COR-L47 (cell line): ENCODE measurements at places on chromosomes 1 and 21.

DNA sequence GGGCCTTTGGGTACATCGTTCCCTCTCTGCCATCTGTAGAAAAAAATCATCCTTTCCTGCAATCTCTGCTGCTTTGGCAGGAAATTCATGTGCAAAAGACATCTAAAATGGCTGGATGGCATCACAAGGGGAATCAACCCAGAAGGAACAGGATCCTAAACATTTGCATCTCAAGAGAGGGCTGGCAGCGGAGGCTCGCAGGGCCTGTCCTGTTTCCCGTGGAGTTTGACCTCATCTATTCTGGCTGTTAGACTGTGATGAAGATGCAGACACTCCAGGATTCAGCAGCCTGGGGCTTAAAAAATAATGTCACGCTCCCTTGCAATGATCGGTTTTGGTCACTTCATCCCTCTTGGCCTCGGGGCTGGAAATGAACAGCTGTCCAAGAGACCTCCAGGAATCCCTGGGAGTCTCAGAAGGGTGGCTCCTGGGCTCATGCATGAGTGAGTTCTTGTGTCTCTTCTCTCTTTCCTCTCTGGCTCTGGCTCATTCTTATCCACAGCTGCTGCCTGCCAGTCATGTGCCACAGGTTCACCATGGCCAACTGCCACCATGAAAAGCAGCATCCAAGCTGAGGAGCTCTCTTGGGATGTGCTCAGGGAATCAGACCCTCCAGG, 16.1 kb upstream of the PCP4 start:
- no peak for DNase-seq

- DNase-seq, result no peak
Measured at GRCh38 chr1:246609632-246610031, 43.4 kb downstream of the CNST start.

GRCh38 chr1:31725134-31725533, 21.3 kb upstream of the COL16A1 start:
- no peak for DNase-seq

GRCh38 chr1:182604175-182605164, at the start of gene RGS16:
Gene RGS16, minus strand, starts transcription at chr1:182604389. Its CDS starts 130 bp downstream, at chr1:182604259.
- peak; percentile 93 for DNase-seq

DNA sequence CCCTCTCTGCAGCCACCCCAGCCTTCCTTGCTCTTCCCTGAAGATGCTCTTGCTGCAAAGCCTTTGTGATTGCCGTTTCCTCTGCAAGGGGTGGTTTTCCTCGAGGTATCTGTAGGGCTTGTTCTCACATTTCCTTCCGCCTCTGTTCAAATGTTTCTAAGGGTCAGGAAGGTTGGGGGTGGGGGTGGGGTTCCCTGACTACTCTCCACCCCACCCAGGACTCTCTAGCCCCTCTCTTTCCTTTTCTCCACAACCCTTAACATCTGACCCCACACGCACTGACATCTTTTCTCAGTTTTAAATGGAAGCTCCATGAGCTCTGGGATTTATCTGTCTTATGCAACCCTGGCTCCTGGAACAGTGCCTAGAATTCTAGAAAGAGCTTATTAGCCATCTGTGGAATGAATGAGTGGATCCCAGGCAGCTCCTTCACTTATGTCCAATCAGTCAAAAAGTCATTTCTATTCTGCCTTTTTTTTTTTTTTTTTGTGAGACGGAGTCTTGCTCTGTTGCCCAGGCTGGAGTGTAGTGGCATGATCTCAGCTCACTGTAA, 27.3 kb upstream of the ZNF362 start:
- DNase-seq, result no peak

DNA sequence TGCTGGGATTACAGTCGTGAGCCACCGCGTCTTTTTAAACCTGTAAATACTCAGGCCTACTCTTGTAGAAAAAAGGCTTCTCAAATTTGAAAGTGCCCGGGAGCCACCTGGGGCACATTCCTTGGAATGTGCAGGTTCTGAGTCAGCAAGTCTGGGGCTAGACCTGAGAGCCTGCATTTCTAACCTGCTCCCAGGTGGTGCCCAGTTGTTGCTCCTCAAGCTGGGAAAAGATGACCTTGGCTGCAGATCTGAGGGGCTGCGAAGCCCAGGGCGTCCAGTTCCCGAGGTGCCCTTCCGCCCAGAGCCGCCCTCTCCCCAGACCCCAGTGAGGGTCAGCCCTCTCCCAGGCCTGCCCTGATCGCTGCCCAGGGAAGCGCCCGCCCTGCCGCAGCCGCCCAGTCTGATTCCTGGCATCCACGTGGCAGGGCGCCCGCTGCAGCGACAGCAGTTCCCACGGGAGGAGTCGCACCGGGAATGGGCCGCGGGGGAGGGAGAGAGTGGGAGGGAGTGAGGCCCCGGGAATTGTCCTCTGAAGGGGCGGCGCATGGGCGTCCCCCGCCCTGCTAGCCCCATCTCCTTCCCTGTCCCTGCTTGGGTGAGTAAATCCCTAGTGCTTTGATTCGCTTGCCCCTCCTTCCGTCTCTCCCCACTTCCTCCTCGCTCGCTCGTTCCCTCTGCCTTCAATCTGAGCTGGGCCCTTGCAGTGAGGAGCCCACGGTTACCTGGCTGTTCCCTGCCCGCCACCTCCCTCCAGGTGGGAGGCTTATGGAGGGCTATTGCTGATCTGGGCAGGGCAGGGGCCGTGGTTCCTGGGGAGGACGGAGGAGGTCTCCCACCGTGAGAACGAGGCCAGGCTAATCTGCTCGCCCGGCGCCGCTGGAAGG, 18.8 kb upstream of the TENT5B start:
- DNase-seq, result peak; percentile 52

DNA sequence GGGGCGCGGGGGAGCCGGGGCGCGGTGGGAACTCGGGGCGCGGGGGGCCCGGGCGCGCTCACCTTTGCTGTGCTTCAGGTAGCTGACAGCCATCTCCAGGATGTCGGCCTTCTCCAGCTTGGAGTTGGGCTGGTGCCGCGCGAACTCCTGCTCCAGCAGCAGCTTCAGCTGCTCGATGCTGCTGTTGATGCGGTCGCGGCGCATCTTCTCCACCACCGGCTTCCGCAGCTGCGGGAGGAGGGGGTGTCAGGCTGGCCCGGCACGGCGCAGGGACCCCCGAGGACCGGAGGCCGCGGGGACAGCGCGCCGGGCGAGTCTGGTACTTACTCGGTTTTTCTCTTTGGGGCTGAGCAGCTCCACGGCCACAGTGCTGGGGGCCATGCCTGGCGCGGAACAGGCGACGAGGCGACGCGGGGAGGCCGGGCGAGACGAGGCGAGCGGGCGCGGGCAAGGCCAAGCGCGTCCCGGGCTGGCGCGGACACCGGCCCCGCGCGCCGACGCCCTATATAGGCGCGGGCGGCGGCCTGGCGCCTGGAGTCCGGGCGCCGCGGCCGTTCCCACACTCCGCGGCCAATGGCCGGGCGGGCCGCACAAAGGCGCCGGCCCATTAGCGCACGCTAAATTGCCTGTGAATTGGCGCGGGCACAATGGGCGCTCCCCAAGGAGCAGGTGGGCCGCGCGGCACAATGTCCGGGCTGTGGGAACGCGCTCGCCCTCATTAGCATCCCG, at the start of gene HES5:
TSS of gene HES5 (minus strand) at position 480 of the 729 bp plus-strand sequence. CDS start at position 381, 99 bp downstream.
- DNase-seq, result peak; percentile 75

- DNase-seq, result peak; percentile 56
Measured at GRCh38 chr1:54996359-54996868, 2.3 kb upstream of the BSND start.

GRCh38 chr1:178004926-178005391, 35.1 kb upstream of the SEC16B start:
- DNase-seq, result no peak

GRCh38 chr1:109912873-109913272, 2.2 kb downstream of the CSF1 start:
- DNase-seq, result no peak

- DNase-seq, result no peak
Measured at GRCh38 chr1:27049100-27049499, 36.5 kb upstream of the TENT5B start.

- DNase-seq, result peak; percentile 32
Measured at GRCh38 chr21:45578176-45578801, 36.0 kb upstream of the SLC19A1 start.

GRCh38 chr1:218939095-218939494, 234.6 kb upstream of the LYPLAL1 start:
- no peak for DNase-seq

GRCh38 chr1:202656951-202657646, 53.2 kb downstream of the SYT2 start:
- DNase-seq, result no peak

DNA sequence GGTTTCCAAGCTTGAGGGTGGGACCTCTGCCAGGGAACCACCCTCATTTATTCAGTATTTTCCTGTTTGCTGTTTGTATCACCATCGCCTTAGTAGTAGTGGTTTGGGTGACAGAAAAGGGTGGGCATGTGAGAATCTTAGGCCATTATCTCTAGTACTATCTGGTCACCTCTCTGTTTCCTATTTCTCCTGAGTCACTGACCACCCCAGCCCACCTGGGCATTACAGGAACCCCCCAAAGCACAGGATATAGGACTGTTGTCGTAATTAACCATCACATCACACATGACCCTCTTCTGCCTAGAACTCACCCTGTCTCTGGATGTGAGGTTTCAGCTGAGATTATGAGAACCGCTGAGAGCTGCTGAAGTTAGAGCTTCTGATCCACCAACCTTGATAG, 60.4 kb downstream of the IL23R start:
- no peak for DNase-seq

GRCh38 chr1:234926559-234927311, 201.9 kb downstream of the TOMM20 start:
- DNase-seq, result no peak

DNA sequence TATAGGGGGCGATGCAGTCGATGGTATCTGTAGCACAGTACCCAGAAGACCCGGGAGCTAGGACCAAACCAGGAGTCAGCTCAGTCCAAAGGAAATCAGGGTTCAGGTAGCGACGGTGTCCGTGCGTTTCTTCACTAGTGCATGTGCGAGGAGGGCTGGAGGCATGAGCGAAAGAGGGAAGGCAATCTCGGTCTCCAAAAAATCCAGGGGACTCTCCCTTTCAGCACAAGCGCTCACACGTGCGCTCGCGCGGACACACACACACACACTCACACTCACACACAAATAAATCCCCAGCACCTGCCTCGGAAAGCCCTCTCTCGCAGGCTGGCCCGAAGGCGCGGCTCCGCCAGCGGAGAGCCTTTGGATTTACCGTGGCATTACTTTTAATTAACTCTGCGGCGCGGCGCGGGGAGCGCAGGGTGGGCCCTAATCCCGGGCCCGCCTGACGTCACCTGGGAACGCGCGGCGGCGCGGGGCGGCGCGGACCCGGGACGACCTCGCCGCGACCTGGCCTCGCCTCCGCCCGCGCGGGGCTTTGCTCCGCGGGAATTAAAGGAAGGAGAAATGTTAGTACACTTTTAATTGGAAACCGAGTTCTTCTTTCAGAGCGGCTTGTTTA, 121.2 kb downstream of the LMX1A start:
- DNase-seq, result peak; percentile 49

- no peak for DNase-seq
Measured at GRCh38 chr1:206847946-206848345, 17.5 kb upstream of the IL20 start.

GRCh38 chr1:57384284-57384683, 39.6 kb downstream of the DAB1 start:
- no peak for DNase-seq

GRCh38 chr1:10431070-10431730, 967 bp downstream of the CENPS start:
- DNase-seq, result no peak

- peak; percentile 7 for DNase-seq
Measured at GRCh38 chr1:64743954-64744491, 852 bp upstream of the RAVER2 start.

DNA sequence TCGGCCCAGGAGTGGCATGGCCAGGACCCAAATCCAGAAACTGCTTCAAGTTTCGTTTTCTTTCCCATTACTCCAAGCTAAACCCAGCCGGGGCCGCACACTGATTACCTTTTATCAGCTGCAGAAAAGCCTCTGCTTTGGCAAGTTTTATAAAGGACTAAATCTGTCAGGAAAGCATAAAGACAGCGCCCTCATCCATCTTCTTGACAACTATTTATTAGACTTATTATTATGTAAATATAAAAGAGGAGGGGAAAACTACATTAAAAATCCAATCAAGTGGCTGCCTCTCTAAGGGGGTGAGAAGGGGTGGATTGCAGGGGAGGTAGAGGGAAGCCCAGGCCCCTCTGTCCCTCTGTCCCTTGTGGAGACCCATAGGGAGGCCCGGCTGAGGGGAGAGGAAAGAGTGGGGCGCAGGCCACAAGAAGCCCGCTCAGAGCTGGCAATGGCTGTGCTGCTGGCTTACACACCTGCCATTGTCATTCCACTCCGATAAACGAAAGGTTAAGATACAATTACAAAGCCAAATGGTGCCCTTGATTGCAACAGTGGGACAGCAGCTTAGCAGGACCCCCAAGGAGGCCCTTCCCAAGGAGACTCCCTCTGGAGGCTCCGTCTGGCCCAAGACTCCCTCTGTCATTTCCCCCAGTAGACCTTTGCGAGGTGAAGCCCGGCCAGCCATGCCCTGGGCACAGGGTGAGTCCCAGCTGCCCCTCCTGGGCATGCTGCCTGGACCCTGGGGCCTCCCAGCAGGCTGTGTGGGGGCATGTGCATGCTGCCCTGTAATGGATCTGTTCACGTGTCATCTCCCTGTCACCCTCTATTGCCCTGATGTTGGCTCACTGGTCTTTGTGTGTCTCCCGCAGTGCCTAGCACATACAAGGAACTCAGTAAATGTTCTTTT, 45.4 kb downstream of the KCND3 start:
- DNase-seq, result no peak

DNA sequence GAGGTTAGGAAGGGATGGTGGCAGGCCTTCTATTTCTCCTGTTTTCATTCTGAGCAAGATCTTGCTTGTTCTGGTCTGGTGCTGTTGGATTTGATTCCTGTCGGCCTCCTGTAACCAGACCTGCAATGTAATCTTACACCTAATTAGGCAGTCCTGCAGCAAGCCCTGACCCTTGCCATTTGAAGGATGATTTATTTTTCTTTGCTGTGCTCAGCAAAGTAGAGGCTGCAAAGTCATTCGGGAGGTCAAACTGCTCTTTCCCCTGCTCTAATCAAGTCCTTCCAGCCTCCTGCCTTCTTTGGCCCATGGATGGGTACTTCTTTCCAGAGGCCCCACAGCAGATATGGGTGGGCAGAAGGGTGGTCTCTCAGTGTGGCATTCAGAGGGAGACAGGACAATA, 417.7 kb upstream of the USP24 start:
- no peak for DNase-seq
